HTR-8/SVneo (cell line): ENCODE measurements at places on chromosomes 1 and 21.

- DNase-seq, result no peak
Measured at GRCh38 chr1:240362826-240363225, 249.1 kb downstream of the GREM2 start.

DNA sequence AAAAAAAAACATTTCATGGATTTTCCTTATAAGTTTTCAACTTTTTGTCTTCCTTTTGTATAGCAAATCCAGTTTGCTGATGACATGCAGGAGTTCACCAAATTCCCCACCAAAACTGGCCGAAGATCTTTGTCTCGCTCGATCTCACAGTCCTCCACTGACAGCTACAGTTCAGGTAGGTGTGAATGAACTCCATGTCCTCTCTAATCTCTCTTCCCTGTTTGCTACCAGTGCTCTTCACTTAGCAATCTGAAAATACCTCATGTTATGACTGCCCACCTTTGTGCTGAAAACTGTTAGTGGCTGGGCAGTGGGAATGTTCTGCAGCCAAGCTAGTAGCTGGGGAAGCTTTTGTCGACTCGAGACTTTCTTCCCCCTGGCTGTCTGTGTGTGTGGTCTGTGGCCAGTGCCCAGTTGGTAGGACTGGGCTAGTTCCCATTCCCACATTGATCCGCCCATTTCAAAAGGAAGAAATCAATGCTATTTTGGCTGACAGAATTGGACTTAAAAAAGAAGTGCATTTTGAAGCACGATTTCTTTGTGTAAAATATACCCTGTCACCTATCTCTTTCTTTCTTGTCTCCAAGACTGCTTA is 24.5 kb downstream of the AHCYL1 start:
- no peak for DNase-seq

- no peak for DNase-seq
Measured at GRCh38 chr1:225812488-225813213, 2.7 kb downstream of the EPHX1 start.

DNA sequence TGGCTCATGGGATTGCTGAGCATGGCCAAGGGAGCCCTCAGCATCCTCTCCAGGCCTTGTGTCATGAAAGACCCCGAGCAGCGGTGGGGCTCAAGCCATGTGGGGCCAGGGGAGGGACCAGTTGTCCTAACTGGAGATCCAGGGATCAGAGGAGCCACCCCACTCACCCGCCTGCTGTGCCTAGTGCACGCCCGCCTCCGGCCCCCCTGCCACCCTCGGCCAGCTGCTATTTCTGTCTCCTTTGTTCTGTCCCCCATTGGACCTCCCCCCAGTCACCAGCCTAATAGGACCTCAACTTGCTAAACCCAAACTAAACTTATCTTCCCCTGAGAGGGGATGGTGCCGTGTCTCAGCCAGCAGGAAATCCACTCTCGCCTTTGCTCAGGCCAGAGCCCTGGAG is 44.4 kb downstream of the TP73 start:
- DNase-seq, result no peak

DNA sequence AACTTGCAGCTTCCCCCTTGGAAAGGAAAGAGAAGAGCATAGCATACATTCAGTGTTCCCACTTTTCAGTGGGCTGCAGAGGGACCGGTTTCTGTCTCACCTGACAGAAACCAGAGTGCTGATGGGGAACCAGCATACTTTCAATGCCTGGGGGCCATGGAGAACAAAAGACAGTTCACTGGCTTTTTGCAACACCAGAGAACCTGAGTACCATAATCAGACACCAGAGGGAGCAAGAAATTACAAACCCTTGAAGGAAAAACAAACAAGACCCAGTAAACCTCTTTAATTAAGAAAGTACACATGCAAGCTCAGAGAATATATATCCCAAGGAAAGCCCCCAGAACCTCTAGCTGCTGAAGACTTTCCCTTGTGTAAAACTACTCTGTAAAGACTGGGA is 51.1 kb downstream of the CSMD2 start:
- DNase-seq, result no peak

DNA sequence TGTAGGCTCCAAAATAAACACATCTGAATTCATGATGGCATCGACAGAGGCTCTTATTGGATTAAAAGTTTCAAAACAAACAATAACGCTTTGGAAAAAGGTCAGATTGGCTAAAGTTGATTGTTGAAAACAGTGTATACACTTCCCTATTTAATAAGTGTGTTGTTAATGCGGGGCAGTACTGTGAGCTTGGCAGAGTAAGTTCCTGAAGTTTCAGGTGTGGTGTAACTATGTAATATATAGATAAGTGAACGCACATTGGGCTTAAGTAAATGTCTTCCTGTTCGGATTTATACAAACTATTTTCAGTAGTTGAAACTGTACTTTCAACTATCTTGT is 810 bp downstream of the ZBTB37 start:
- no peak for DNase-seq

- DNase-seq, result no peak
Measured at GRCh38 chr1:41259221-41259620, 17.1 kb upstream of the SCMH1 start.

- DNase-seq, result no peak
Measured at GRCh38 chr1:173205146-173206051, 1.7 kb downstream of the TNFSF4 start.

DNA sequence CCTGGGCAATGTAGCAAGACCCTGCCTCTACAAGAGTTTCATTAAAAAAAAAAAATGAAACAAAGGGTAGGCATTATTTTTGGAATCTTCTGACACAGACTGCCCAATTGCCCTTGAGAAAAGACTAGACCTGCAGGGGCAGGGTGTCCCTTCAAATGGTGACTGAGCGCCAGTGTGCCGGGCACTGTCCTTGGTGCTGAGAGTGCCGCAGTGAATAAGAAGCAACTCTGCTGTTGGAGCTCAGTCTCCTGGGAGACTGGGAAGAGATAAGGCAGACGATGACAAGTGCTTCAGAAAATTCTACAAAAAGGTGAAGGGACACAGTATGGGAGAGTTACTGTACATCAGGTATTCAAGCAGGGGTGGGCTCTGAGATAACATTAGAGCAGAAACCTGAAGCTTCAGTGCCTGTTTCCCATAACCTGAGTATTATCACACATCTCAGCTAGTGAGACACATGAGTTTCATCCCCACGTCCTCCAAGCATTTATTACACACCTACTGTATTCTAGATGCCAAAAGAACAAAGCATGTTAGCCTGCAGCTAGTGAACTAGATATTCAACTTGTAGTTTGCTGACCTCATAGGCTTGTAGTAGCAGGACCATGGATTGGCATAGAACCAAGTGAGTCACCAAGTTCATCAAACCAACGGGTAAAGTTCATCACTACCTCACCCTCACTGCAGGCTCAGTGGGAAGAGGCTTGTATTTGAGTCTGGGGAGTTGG is 18.4 kb upstream of the RPL11 start:
- DNase-seq, result peak; percentile 42

DNA sequence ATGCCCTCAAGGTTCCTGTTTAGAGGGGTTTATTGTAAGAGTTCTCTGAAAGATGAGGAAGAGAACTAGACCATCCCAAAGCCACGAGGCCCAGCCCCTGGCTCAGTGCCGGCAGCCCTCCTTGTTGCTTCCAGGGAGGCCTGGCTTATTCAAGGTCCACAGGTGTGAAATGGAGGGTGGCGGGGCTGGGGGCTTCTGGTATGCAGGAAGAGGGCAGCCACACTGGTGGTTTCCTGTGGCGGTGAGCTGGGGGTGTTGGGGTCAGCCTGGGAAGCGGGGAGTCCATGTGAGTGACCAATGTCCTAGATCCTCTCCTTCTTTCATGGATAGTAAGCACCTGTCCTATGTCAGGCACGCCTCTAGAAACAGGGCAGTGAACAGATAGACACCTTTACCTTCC is 138.2 kb downstream of the CAMTA1 start:
- no peak for DNase-seq

DNA sequence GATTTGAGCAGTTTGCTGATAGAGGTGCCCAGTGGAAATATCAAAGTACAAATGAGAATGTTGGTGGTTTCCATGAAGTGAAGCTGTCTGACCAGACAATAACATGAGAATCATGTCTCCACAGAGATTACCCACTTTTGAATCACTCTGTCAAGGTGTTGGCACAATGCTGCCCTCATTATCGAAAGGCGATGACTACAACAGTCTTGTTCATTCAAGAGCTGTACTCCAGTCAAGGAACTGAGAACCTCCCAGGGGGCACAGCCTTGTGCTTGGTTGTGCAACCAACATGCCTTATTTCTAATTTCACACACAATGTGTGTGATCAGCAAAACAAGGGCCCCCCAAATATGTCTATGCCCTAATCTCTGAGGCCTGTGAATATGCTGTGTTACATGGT is 35.7 kb downstream of the ETS2 start:
- DNase-seq, result no peak
